ENCODE measurements at places on chromosomes 13 and 19.

GRCh38 chr13:42007844-42008243 is 40.6 kb upstream of the DGKH start:
- no peak for DNase-seq

- DNase-seq, result no peak
Measured at GRCh38 chr13:28056970-28057712, 43.2 kb downstream of the FLT3 start.

- DNase-seq, result no peak
Measured at GRCh38 chr13:76619631-76620030, 266.6 kb downstream of the KCTD12 start.

- no peak for DNase-seq
Measured at GRCh38 chr13:53439439-53440225, 411.0 kb downstream of the OLFM4 start.

DNA sequence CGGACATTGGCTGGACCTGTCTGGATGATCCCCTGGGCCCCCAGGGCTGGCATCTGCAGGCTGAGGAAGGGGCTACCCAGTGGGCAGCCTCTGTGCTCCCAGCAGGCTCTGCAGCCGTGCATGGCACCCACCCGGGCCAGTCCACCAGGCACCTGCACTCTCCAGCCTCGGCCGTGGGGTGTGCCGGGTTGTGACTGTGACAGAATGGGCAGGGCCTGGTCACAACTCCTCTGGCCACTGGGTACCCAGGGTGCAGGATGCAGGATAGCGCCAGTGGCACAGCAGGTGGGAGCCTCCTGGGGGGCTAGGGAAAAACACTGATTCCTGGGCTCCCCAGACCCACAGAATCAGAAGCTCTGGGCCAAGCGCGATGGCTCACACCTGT is 10.0 kb downstream of the PEX11G start:
- DNase-seq, result no peak

DNA sequence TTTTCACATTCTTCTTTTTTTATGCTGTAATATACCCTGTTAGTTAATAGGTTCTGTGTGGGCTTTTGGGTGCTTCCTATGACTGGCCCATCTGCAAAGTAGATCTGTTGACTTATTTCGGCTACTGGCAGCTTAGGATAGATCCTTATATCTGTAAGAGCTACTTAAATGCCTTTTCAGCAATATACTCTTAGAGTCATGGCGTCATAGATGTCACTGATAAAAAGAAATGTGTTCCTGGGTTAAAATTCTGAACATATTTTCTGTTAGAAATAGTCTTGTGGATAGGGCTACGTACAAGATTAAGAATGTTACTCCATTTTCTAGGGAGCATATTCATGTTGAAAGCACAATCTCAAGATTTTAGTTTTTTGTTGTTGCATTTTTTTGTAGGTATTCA is 4.7 kb downstream of the AKAP11 start:
- DNase-seq, result no peak

DNA sequence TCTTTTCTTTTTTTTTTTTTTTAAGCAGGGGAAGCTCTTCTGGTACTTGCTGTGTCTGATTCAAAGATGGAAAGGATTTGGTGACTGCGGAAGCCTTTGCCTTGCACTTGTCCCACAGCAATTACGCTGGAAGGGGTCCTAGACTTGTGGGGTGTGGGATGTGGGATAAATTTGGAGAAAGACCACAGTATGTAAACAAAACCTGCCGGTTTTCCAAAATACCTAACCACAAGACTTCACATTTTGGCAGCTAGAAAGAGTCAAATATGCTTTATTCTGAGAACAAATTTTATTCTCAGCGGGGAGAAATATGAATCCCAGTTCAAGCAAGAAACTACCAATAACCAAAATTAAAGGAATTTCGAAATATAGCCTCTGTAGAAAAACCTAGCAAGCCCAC is 176.5 kb downstream of the SPRY2 start:
- no peak for DNase-seq

DNA sequence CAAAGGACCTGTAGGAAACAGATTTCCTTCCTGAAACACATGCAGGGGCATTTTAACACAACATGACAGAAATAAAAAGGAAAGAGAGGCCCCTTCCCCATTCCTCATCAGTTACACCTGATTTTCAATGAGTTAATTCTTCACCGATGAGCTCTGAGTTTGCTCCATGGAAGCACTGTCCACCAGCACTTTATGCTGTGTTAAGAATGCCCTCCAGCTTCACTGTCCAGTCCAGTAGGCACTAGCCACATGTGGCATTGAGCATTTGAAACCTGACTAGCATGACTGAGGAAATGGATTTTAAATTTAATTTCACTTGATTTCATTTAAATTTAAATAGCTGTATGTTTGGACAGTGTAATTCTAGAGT is 217.2 kb upstream of the SLC10A2 start:
- no peak for DNase-seq

GRCh38 chr19:45934551-45935230 is 20.1 kb upstream of the NANOS2 start:
- DNase-seq, result no peak

DNA sequence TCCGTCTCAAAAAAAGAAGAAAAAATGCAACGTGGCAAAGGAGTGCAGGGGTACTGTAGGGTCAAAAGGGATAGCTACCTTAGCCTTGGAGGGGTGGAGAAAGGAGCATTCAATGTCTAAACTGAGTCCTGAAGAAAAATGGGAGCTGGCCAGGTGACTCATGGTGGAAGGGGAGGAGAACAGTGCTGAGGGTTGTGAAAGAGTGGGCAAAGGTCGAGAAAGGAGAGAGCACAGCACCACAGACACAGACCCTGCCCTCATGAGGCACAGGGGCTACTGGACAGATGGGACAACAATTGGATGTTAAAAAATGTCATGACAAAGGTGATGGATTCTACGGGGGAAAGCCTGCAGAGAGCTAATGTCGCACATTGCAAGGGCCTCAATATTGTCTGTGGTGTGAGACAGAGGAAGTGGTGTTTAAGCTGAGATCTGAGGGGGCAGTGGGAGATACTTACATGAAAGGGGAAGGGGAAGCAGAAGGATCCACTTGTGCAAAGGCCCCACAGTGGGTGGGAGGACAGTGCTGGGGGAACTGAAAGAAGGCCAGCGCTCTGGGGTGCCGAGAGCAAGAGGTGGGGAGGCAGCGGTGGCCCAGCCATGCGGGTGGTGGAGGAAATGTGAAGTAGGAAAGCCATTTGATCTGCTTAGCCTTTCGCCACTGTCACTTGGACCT is 42.9 kb upstream of the URAD start:
- no peak for DNase-seq

- DNase-seq, result no peak
Measured at GRCh38 chr13:59279576-59279975, 884.2 kb downstream of the DIAPH3 start.

DNA sequence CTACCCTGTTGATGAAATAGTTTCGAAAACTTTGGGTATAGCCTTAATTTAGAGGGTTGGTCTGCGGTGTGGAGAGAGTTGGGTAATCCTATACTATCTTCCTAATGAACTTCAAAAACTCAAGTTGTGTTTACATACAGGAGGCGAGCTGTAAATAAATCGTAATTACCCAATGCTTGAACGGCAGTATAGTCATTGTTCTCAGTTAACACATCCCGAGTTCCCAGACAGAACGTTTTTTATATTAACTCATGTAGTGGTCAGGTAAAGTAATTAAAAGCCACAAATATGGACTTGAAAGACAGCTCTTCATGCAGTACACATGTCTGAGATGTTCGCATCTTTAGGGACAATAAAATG is 1.5 kb downstream of the PDS5B start:
- no peak for DNase-seq

DNA sequence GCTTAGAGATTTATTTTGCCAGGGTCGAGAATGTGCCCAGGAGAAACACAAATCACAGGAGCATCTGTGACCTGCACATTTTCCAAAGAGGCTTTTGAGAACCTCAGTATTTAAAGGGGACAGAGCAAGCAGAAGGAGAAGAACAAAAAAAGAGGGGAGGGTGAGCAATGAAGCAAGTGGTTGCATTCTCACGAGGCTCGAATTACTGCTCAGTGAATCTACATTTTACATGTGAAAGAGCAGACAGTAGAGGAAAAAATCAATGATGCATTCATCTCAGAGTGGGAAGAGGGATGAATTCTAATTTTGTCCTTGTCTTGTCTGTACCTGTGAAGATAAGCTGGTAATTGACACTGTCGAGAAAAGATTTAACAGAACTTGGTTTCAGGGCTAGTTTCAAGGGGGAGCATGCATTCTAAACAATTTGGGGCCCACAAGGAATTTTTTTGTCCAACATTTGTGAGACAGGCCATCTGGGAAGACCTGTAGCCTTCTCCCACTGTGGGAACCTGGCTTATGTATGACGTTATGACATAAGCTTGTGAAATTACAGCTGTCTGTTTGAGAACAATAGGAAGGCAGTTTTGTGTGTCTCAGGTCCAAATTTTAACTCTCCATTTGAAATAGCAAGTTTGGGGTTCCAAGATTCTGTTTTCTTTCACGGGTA is 855.1 kb downstream of the SLITRK5 start:
- no peak for DNase-seq

DNA sequence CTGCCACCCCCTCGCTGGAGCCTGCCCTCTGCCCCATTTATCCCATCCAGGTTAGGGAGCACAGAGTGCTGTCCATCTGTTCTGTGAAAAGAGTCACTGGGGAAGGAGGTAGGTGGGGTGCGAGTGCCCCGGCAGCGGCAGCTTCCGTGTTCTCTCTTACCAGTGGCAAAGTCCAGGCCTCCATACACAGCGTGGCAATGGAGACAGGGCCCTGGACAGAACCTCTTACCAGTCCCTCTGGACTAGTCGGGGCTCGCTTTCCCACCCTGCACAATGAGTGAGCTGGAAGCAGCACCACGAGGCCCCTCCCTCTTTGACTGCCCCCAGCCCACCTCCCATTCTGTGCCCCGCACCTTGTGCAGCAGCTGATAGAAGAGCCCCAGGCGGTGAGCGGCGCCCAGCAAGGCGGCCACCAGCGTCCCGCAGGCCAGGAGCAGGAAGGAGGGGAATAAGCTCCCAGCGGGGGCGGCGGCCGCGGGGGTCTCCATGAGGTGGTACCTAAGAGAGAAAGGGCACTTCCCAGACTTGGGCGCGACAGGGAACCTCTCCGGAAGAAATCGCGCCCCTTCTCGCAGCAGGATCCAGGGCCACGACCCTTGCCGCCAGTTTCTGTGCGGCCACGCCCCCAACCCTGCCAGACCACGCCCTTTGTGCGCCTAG is 17.5 kb downstream of the SYDE1 start:
- no peak for DNase-seq

DNA sequence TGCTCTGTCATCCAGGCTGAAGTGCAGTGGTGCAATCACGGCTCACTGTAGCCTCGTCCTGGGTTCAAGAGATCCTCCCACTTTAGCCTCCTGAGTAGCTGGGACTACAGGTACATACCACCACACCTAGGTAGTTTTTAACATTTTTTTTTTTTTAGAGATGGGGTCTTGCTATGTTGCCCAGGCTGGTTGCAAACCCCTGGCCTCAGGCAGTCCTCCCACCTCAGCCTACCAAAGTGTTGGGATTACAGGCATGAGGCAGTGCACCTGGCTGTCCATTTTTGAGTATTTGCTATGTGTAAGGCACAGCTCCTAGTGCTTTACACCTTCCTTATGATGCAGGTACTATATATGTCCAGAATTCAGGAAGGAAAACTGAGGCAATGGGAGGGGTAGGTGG is 138.8 kb upstream of the ZNF536 start:
- no peak for DNase-seq

GRCh38 chr19:40312533-40312932 is 27.4 kb upstream of the AKT2 start:
- DNase-seq, result no peak

DNA sequence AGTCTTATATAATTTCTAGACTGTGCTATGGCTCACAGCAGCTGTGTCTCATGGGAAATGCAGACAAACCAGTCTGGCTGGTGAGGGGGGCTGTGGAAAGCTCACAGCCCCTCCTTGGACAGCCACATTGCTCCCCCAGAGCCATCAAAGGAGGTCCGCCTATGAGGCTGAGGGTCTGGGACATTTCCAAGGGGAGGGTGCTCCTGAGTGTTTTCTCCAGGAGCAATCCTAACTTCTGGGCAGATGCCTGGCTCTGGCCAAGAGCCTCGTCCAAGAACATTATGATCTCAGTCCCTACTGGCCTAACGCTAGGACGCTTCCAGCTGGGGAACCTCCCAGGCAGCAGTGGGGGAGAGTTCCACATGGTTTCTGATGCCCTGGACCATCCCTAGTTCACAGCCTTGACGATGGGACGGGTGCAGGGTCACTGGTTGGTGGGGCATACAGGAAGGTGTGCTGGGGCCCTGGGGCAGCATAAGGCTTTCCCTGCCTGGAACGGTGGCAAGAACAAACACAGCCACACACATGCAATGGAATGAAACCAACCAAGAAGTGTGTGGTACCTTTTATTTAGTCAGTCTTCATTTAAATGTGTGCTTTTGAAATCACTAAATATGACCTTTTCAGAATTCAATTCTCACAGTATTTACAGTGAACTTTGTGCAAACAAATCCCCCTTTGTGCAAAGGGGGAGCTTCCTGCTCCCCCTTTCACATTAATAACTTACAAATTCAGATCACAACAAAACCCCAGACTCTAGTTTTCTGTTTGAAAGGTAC is 60.6 kb downstream of the CDADC1 start:
- DNase-seq, result no peak

DNA sequence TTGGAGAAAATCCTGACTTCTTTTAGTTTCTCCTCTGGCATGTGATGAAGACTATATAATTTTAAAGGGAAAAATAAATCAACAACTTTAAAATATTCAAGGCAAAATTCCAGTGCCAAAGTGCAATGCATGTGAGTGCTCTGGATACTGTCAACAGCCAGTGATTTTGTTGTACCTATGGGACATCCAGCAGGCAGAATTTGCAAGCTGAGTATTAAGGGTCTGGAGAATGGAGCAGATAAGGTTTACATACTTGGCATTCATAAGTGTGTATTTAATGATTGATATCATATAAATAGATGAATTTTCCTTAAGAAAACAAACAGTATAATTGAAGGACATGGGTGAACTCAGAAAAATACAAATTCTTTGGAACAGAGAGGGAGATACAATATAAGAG is 703.4 kb downstream of the GPC5 start:
- no peak for DNase-seq

- no peak for DNase-seq
Measured at GRCh38 chr19:32101206-32101605, 244.2 kb upstream of the ZNF507 start.

- DNase-seq, result no peak
Measured at GRCh38 chr19:13461536-13461935, 44.7 kb downstream of the CACNA1A start.

DNA sequence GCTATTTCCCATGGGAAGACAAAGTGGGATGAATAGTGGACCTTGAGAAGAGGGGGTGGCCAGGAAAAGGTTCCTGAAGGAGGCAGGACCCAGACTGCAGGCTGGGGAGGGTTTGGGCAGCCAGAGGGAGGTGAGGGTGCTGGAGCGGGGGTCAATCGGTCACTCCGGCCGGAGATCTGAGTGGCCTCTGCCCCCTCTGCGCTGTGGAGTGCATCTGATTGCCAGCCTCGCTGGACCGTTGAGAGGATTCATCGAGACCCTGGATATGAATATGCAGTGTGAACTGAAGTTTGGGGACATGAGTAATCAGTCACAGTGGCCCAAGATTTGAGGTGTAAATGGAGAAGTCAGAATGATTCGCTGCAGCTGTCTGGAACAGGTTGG is 5.5 kb upstream of the ZNF580 start:
- DNase-seq, result no peak
